ENCODE measurements at places on chromosomes 4 and X.

DNA sequence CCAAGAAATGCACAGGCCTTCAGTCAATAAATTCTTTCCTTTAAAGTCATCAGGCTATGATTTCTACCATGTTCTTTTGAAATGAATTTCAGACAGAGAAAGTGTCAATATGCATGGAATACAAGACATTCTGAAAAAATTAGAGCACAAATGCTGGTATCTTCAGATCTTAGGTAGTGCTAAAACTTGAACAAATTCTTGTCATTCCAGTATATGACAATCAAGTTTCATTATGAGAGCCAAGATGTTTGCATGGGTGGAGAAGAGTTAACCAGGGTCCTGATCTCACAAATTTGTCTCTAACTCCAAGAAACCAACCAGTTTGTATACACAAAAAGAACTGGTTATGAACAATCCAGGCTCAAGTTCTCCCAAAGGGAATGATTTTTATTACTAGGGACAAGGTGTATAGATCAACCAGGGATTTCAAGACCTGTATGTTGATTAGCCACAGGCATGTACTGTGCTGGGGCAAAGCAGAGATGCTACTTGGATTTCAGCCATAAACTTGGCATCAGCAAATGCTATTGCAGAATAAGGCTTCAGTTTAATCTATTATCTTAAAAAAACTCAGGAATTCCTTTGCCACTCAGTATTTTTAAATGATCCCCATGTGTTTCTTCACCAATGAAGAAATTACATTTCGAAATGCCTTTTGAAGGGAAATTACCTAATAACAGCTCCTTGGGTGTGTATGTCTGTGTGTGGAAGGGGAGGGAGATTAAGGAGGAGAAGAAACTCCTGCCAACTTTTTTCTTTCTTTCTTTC is 69.7 kb downstream of the FANCB start:
- DNase-seq, result peak; percentile 10

DNA sequence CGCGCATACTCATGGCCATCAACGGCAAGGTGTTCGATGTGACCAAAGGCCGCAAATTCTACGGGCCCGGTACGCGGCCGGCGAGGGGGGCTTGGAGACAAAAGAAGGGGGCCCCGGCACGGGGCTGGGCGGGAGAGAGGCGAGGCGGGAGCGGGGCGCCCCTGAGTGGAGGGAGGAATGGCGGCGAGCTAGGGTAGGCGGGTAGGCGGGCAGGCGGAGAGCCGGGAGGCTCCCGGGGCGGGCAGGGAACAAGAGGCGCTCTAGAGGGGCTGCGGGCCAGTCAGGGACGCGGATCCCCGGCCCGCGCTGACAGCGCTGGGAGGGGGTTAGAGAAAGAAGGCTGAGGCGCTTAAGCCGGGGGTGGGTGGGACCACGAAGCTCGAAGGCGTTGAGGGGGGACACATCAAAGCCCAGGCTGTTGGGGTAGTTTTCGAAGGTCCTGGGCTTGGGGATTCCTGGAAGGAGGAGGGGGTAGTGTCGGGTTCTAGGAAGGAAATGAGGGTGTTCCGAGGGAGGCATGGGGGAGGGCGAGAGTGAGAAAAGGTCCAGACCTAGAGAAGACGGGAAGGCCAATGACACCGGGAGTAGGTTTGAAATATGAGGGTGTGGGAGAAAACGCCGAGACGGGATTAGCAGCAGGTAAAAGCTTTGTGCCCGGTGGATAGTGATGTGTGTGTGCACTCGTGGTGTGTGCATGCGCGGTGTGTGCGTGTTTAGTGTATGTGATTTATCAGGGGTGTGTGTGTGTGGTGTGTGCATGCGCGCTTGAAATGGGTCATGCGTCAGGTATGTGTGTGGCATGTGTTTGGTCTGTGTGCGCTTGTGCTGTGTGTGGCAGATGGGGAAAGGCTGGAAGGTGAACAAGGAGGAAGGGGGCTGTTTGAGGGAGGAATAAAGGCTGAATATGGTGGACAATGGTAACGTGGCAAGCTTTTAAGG is 807 bp downstream of the PGRMC1 start:
- DNase-seq, result peak; percentile 78

- DNase-seq, result peak; percentile 50
Observed at GRCh38 chrX:3529466-3530010, 183.1 kb upstream of the MXRA5 start.

- DNase-seq, result no peak
Observed at GRCh38 chr4:3673176-3673575, 93.0 kb upstream of the ADRA2C start.

DNA sequence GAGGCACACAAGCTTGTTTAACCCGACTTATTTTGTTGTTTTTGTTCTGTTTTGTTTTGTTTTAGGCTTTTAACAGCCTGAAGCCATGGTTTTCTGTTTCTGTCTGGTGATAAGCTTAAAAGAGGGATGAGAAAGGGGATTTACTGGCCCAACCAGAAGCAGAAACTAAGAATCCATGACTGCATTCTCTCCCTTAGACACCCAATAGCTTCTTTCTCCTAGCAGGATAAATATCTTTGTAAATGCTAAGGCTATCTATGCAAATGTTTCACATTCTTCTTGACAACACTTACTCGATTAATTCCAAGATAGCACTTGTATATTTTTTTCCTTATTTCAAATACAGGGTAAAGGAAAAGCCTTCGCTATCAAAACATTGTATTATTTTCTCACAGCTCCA is 53.7 kb upstream of the SMAD1 start:
- no peak for DNase-seq

DNA sequence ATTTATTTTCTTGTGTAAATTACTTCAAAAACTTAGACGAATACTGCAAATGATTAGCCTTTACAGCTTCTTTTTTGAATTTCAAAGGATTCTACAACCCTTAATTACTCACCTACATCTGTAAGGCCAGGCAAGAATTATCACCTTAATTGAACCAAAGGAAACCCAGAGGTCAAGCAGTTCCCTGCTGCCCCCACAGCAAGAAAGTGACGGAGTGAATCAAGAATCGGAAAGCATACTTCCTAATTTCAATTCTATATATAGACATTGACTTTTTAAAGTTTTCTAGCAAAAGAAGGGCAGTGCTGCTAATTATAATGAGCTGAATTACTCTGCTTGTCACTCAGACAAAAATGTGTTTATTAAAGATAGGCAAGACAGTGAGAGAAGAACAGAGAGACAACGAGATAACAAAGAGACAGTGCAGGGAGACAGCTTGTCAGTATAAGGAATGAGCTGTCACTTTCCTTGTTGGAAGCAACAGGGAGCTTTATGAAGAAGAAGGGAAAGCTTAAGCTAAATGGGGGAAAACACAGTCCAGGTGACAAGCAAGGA is 47.5 kb upstream of the SPANXN4 start:
- no peak for DNase-seq

DNA sequence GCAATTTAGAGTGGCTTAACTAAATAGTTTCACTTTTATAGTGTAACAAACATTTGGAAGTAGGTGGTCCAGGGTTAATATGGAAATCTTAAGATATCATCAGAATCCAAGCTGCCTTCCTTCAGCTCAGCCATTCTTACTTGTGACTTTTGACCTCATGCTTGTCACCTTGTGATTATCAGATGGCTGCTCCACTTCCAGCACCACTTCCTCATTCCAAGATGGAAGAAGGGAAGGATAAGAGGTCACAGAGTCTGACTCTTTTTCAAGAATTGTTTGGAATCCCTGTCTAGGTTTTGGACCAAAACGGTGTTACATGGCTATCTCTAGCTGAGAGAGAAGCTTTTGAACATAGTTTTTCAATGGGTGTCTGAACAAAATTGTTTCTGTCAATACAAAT is 39.9 kb downstream of the MTTP start:
- DNase-seq, result no peak

- DNase-seq, result peak; percentile 67
Observed at GRCh38 chr4:81844717-81845116, 373.0 kb upstream of the RASGEF1B start.

DNA sequence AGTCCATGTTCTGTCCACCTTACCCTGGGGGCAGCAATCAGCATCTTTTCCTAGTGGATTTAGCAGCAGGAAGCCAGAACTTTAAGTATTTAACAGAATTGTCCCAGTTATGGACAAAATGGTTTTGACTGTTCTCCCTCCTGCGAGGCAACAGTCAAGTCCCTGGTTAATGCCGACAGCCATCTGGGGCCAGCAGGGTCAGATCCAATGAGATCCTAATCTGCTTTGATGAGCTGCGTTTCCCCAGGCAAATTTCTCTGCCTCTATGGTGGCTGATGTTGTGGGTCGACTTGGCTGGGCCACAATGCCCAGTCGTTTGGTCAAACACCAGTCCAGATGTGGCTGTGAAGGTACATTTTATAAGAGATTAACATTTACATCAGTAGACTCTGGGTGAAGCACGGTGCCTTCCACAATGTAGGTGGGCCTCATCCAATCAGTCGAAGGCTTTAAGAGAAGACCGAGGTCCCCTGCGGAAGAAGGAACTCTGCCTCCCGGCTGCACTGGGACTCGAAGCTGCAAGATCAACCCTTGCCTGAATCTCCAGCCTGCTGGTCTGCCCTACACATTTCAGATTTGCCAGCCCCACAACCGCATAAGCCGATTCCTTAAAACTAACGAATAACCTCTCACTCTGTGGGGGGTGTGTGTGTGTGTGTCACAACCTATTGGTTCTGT is 89.0 kb upstream of the C4orf50 start:
- DNase-seq, result no peak

DNA sequence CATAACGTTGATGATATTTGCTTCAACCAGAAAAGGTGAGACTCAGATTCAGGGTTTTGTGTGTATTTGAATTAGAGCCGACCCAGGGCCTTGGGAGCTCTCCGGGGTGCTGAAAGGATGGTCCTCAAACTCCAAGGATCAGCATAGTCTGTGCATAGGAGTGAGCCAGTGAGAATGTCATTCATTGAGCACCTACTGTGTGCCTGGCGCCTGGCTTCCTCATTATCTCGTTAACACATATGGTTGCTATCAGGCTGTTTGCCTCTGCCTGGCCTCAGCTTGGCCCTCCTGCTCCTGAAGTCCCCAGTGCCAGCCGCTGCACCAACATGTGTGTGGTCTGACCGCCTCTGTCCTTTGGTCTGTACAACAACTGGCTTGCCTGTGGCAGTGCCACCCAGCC is 25.1 kb upstream of the JAKMIP1 start:
- peak; percentile 12 for DNase-seq

DNA sequence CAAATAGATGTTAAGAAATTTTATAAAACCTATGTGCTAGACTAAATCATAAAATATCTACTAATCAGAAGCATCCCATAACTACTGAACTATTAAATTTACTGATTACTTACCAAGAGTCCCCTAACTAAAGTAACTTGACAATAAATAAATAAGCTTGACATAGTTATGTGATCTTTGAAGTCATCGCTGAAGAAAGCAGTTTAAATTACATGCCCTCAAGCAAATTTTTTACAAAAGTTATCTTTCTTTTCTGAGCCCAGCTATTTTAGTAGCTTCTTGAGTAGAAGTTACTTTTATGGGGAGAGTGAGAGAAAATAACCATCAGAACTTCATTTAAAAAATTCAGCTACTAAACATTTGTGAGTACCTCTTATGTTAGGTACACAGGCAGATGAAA is 150.9 kb upstream of the FAM241A start:
- DNase-seq, result no peak

- DNase-seq, result no peak
Observed at GRCh38 chrX:8803326-8803725, 2.1 kb upstream of the FAM9A start.

GRCh38 chr4:87856816-87857215 is 24.0 kb downstream of the MEPE start:
- peak; percentile 16 for DNase-seq

DNA sequence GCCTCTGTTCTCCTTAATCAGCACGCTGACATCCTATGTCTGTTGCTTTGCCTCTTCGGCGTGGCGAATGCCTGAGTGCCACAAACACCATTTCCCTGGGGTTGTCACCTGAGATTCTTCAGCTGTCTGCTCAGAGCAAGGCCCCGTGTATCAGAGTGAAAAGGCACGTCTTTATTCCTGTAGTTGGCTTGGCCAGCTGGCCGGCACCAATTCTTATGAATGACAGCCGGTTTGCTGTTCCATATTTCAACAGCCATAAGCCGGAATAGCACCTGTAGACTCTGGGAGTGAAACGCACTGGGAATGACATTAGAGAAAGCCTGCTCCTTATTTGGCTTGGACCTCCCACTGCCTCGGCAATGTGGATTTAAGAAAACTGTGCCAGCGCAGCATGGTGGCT is 89.3 kb downstream of the MGST2 start:
- no peak for DNase-seq

DNA sequence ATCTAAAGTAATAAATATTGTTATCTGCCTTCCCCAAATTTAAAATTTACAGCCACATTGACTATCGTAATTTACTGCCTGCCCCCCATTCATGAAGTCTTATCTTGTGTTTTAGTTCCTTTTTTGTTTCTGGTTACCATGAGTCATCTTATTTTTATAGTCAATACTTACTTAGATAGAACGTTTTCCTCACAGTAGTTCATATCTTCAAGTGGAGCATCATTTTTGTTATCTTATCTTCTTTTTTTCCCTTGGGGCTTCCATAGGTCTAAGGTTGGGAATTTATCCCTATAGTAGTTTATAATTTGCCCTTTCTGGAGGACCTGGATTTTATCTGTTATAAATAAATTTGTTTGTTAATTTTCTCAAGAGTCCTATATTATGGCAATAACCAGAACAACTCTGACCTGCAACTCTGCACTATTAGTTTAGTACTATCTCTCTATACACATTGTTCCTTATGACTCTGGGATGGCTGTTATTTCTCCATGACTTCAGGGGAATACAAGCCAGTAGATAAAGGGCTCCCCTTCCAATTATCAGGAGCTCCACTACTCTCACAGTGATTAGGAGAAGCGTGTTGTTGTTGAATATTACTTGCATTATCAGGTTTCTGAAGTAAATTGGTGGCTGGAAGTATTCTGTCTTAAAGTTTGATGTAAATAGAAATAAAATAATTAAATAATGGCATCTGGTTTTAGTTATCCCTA is 330.6 kb downstream of the GALNTL6 start:
- DNase-seq, result no peak

- peak; percentile 17 for DNase-seq
Observed at GRCh38 chr4:106270736-106271135, 45.3 kb downstream of the TBCK start.

GRCh38 chr4:3358656-3359055 is 65.8 kb downstream of the RGS12 start:
- DNase-seq, result no peak

- peak; percentile 39 for DNase-seq
Observed at GRCh38 chr4:159047478-159048165, 55.3 kb upstream of the RAPGEF2 start.

DNA sequence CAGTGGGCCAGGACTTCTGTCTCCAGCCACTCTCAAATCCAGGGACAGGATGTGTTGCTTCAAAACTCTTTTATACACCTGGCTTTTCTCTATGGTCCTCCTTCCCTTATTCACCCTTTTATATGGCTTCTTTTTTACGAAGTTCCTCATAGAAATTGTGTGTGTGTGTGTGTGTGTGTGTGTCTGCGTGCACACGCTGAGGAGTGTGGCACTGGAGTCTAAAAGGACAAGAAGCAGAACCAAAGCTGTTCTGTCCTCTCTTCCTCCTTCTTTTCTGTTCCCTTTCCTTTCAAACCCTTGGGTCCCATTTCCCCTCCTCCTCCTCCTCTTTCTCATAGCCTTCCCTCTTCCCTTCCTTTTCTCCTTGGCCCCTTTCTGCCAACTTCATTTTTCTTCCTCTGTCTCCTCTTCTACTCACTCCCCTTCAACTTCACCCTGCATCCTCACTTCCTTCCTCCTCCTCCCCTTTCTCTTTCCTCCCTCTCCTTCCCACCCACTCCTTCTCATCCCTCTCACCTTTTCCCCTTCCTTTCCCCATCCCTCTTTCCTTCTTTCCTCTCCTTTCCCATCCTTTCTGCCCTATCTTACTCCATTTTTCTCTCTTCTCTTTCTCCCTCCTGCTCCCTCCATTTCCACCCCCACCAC is 360.5 kb downstream of the MID1IP1 start:
- DNase-seq, result no peak

- no peak for DNase-seq
Observed at GRCh38 chr4:82802911-82803310, 4.3 kb upstream of the SCD5 start.
